Omental fat pad (tissue), 4 donors: ENCODE measurements at places on chromosomes 4 and X.

DNA sequence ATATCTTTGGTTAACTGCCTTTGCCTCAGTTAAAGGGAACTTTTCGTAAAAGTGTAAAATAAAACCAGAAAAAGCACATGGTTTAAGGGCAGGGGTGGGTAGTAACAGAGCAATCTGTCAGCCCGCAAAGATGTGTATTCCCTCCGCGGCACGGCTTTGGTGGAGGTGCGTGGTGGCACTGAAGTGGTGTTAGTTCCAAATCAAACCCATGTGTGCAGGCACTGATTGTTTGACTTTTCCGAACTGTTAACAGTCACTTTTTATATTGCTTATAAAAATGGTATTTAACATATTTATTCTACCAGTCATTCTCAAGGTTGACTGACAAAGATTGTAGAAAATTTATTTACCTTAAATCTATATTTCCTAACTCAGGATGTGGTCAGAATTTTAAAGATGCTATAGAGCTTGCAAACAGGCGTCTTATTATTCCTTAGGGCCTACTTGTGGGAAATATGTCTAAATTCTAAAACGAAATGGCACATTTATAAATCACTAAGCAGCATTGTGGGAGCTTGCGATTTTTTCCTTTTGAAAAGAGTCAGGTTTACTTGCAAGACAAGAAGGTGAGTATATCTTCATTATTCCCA lies 272.7 kb upstream of the PCDH18 start:
- DNase-seq: no peak

DNA sequence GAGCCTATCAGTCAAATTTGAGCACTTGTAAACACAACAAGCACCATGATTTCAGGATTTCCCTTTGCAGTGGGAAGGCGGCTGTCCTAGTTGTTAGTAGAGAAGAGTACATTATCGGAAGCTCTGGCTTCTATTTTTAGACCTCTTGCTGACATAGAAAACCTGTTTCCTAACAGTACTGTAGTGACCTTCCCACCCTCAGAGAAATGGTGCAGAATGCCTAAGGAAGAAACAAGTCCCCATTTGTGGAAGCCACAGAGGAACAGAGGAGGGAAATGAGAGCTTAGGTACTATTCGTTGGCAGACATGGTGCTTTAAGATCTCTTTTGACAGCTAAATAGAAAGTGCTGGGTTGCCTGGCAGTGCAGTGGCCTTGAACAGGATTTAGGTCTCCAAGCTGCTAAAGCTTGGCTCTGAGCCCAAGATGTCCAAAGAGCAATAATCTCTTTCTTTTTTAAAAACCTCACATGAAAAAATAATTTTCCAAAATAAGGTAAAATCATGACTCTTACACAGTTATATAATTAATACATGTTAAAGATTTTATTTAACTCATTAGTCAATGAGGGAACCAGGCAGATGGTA lies 24.9 kb downstream of the GLRA2 start:
- DNase-seq: no peak

- DNase-seq: no peak
Observed at GRCh38 chr4:57039345-57039744, 60.6 kb downstream of the POLR2B start.

- no peak for DNase-seq
Observed at GRCh38 chr4:121192013-121192412, 27.9 kb upstream of the TNIP3 start.
